Astrocyte (in vitro differentiated cells and primary cell): ENCODE measurements at places on chromosomes 6 and 20.

DNA sequence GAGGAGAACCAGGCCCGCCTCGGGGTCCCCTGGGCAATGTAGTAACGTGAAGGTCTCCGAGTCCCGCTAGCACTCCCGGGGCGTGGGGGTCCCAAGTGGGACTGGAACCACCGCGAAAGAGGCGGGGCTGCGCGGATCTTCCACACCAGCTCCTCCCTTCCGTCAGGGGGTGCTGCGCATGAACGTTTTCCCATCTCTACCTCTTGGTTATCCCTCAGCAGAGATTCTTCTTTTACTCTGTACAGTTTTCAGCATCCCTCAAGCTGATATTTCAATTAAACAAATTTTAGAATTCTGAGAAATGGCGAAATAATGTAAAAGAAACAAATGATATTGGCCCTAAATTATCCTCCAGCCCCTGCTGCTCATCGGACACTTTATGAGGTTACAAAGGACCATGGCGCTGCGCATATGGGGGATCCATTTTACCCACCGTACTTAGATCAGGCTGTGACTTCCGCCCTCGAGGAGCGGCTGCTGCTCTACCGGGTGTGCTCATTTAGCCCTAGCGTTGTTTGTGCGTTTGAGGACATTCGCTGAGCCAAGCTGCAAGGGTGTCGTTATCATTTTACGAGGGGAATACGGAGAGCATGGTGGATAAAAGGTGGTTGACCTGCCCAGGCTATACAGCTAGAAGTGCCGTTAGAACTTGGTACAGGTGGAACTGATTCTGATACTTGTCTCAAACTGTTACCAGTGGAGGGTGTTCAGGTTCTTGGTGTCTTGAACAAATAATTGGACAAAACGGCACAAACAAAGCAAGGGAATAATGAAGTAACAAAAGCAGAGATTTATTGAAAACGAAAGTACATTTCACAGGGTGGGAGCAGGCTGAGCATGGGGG, 75.2 kb upstream of the CHD6 start:
- DNase-seq, result peak; percentile 79

DNA sequence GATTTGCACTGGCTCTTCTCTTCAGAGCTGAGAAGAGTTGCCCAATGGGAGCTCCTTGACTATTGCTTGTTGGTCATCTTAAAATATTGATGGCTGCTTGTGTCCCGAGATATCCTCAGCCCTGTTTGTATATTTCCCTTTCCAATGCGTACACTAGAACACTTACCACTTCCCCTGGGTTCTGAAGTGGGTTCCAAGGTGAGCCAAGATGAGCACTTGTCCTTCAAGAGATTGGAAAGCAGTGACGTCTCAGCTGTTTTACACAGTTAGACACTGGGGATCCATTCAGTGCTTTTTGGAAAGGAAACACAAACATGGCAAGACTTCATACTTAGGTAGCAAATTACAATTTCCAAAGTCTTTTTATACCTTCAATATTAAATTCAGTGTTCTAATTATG, 716.4 kb upstream of the CITED2 start:
- no peak for DNase-seq

DNA sequence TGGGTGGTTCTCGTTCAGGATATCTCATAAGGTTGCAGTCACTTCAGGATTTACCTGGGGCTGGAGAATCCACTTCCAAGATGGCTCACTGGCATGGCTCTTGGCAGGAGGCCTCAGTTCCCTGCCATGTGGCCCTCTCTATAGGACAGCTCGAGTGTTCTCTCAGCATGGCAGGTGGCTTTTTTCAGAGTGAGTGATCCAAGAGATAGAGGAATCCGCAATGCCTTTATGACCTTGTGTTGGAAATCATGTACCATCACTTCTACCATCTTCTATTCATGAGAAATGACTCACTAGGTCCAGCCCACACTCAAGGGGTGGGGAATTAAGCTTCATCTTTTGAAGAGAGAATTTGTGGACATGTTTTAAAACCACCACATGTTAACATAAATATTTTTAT, 37.8 kb downstream of the PPP1R16B start:
- DNase-seq, result no peak

- DNase-seq, result no peak
Measured at GRCh38 chr6:72559555-72559954, 62.3 kb upstream of the KCNQ5 start.

- no peak for DNase-seq
Measured at GRCh38 chr6:34243131-34243771, 5.6 kb downstream of the SMIM29 start.

DNA sequence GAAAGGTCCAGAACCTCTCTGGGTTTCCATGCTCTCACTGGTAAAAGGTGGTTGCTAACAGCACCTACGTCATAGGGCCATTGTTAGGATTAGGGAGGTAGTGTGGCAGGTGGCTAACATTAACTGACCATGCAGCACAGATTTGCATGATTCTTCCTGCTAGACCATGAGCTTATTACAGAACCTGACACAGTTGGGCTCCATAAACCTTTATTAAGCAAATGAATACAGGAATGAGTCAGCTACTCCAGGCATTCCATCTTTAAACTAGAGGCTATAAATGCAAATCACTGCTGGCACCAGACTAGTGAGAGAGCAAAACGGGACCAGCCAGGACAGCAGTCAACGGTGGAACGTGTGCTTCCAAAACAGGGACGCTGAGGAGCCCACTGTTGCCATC, 440.1 kb downstream of the PTPRT start:
- DNase-seq, result no peak

- DNase-seq, result no peak
Measured at GRCh38 chr6:106530502-106530901, 98.8 kb downstream of the RTN4IP1 start.

DNA sequence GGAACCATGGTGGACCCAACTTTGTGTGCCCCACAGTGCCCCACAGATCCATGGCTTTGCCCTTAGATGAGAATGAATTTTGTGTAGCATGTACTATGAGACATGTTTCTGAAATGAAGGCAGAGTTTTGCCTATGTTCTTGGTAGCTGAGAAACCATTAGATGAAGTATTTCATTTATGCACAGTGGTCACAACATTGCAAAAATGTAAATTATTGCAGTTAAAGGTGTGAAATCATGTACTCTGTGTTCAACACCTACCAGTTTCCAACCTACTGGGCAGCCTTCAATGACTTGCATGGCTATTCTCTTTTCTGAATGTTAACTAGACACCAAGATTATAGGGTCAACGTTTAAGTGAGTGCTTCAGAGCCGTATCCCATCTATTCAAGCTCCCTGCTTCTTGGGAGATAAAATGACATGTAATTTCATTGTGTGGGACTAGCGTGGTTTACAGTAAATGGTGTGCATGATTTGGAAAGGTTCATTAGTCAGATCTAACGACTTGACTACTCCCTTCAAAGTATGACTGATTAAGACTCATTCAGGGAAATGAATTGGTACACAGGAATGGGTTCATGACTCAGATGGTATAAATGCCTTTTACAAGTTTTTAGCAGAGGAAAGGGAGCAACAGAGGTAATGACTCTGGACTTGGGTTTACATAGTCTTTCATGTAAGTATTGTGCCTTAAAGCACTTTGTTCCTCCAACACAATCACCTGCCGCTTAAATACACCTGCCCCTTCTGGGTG, 106.1 kb upstream of the AKIRIN2 start:
- DNase-seq, result peak; percentile 88

DNA sequence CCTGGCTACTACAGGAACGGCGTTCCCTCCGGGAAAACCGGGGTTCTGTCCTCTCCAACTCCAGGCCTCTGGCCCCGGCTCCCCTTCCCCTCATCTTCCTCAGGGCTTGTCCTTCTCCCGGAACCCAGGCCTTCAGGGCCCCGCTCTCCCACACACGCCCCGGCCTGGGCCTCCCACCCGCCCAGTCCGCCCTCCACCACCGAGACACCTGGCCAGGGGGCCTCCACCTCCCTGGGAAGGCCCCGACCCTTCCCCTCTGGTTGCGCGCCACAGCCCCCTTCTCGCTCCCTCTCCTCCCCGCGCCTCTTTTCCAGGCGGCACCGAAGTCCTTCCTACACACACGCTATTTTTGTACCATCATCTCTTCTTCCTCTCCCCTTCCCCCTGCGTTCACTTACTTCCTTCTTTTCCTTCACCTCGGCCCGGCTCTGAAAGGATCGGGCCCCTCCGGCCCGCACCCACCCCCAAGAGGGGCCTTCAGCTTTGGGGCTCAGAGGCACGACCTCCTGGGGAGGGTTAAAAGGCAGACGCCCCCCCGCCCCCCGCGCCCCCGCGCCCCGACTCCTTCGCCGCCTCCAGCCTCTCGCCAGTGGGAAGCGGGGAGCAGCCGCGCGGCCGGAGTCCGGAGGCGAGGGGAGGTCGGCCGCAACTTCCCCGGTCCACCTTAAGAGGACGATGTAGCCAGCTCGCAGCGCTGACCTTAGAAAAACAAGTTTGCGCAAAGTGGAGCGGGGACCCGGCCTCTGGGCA, 1.3 kb upstream of the SIRPA start:
- DNase-seq, result no peak

DNA sequence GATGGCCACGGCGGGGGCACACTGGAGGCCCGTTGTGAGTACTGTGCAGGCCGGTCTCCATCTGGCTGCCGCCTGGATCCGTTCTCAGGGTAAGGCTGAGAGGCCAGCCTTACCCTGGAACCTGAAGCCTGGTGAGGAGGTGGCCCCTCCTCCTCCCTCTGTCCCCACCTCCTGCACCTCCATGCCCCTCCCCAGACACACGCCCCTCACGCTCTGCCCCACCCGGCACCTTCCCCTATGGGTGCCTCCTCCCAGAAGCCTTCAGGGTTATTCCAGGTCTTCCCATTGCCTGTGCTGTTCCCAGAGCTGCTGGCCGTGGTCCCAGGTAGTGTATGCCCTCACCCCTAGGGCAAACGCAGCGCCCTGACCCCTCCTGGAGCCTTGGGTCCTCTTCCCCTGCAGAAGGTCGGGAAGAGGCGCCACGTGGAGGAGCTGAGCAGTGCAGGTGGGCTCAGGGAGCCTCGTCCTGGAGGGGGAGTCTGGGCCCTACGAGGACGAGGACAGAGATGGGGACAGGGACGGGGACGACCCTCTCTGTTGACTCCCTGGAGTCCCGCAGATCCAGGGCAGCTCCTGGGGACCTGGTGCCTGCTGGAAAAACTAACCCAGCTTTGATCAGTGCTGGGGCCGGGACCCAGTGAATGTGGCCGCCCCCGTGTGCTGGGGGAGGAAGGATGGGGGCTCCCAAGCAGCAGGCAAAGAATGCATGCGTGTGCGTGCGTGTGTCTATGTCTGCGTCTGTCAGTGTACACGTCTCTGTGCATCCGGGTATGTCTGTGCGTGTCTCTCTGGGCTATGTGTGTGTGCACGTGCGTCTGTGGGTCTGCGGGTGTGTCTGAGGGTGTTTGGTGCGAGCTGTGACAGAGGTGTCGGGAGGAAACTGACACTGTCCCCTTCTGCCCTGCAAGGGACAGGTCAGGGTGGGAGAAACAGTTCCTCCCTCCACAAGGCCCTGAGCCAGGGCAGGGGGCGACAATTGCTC, 8.2 kb upstream of the HRH3 start:
- no peak for DNase-seq

GRCh38 chr6:152636609-152637295, 410 bp downstream of the SYNE1 start:
- peak; percentile 14 for DNase-seq

GRCh38 chr20:676315-676937, 824 bp upstream of the SCRT2 start:
- no peak for DNase-seq

DNA sequence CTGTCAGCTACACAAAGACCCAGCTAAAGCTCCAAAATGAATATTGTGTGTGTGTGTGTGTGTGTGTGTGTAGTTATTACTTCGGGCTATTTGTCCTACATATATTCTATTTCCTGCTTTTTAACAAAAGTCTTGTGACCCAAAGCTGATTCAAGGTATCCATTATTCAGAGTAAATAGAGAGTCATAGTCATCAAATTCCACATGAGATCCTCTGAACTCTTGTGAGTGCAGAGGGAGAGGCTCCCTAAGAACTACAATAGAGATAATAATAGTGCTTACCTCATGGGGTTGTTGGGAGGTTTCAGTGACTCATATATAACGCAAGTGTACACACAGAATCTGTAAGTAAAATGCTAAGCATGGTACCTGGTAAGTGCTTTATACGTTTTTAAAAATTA, 95.6 kb upstream of the SHLD1 start:
- DNase-seq, result peak; percentile 94

- no peak for DNase-seq
Measured at GRCh38 chr6:14977747-14978382, 268.0 kb upstream of the JARID2 start.

DNA sequence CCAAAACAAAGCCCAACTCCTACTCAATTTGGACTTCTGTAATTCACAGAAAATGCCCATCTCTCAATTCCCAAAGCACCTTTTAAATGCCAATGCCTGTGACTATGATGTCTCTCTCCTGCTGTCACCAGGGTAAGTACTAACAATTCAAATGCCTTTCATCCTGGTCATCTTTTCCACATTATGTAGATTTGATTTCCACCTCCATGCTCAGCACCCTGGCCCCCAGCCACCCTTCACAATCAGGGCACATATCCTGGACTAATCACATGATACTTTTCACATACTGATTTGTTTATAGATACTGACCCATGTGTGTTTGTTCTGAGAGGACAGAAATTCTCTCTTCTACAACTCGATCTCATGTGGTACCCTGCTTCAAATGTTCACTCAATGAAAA, 236.3 kb downstream of the PTPRK start:
- no peak for DNase-seq

DNA sequence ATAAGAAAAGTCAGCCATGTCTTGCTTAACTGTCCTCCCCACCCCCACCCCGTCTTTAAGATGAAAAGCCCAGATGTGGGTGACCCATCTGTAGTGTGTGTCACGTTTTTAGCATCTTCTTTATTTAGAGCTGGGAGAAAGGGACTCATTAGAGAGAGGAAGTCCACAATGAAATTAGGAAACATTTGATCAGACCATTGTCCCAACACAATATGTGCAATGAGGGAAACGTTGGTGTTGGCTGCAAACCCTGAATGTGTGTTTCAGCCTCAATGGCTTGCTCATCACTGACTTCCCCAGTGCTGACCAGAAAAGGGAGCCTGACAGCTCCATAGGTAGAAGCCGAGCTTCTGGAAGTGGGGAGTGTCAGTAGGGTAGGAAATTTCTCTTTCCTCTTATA, 475.7 kb downstream of the CD83 start:
- no peak for DNase-seq

- peak; percentile 91 for DNase-seq
Measured at GRCh38 chr20:22795871-22796270, 211.5 kb upstream of the FOXA2 start.

GRCh38 chr6:32635526-32636123, 1.6 kb upstream of the HLA-DQA1 start:
- no peak for DNase-seq

GRCh38 chr20:34954904-34955230, 739 bp downstream of the GSS start:
- peak; percentile 29 for DNase-seq

GRCh38 chr20:43514648-43514999, 7.1 kb downstream of the L3MBTL1 start:
- no peak for DNase-seq

- DNase-seq, result no peak
Measured at GRCh38 chr6:135393289-135393688, 104.3 kb downstream of the AHI1 start.
